ENCODE measurements at places on chromosomes 1 and 21. TPM values are rescaled to one million over a fixed set of nuclear protein-coding genes. Genes with fewer than 3 reads are reported as not detected.

DNA sequence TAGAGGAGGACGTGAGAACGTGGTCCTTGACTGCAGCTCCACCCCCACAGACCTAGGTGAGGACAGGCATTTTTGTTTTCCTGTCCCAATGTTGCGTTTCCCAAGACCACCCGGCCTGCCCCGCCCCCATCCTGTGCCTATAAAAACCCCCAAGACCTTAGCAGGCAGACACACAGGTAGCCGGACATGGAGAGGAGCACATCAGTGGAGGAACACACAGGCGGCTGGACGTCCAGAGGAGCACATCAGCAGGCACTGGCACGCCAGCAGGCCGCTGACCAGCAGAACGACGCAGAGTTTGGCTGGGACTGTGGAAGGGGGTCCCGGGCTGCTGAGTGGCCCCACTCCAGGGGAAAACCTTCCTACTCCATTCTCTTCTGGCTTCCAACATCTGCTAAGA, 12.7 kb upstream of the HMGCL start:
- H3K27ac ChIP-seq: peak overlapping the region; percentile 6
- DNase-seq: peak; percentile 39
- H3K4me1 ChIP-seq: peaks cover 9% of the 10 kb centered on the region

GRCh38 chr1:93552741-93553455, 105.0 kb downstream of the FNBP1L start:
- H3K27me3 ChIP-seq: peaks cover 24% of the 10 kb centered on the region
- H3K36me3 ChIP-seq: no peaks in the 10 kb centered on the region
- H3K4me3 ChIP-seq: no peak overlapping the region
- H3K4me1 ChIP-seq: peaks cover 6% of the 10 kb centered on the region
- no peak for DNase-seq
- no peak overlapping the region for H3K27ac ChIP-seq

DNA sequence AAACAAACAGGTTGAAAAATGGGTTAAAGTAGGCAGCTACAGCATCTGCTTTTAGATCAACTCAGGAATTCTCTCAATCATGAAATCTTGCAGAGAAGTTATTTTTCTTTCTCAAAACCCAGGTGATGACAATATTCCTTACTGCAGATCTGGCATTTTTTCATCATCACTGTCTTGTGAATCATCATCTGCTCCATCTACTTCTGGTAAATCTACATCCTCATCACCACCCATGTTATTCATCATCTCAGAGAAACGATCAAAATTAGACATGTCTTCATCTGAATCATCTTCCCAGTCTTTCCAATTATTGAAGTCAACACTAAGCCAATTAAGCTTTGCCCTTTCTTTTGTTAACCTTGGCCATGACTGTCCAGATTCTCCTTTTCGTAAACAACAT, 21.8 kb downstream of the GBP2 start:
- DNase-seq: no peak
- H3K4me1 ChIP-seq: peaks cover 1% of the 10 kb centered on the region

DNA sequence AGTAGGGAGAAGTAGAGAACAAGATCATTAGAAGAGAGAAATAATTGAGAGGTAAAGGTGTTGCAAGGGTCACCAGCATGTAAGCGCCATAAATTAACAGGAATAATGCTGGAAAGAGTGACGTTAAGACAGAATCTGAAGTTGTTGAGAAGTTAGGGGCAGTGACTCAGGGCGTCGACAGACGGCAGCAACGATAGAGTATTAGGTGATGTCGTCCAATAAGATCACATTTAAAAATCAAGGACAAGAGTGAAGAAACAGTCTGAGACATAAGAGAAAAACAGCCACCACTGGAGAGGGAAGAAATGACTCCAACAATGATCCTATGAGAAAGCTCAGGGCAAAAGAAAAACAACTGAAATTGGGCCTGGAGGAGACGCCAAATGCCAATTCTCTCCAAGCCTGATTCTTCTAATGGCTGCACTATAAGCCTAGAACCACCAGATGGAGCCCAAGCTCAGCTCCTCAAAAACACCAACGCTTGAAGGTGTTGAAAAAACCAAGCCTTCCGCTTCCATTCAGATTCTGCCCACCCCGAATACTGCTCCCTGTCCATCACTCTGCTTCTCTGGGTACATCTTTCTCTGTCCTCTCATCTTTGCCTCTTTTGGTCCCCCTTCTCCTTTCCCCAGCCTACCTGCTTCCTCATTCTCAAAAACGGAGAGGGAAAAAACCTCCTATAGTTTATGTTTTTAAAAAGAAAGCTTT, 70.0 kb downstream of the LUZP1 start:
- no peak overlapping the region for H3K27ac ChIP-seq
- H3K36me3 ChIP-seq: peaks cover 4% of the 10 kb centered on the region
- peaks cover 34% of the 10 kb centered on the region for H3K4me1 ChIP-seq
- H3K27me3 ChIP-seq: no peaks in the 10 kb centered on the region
- H3K4me3 ChIP-seq: peak overlapping the region; percentile 11
- DNase-seq: no peak

DNA sequence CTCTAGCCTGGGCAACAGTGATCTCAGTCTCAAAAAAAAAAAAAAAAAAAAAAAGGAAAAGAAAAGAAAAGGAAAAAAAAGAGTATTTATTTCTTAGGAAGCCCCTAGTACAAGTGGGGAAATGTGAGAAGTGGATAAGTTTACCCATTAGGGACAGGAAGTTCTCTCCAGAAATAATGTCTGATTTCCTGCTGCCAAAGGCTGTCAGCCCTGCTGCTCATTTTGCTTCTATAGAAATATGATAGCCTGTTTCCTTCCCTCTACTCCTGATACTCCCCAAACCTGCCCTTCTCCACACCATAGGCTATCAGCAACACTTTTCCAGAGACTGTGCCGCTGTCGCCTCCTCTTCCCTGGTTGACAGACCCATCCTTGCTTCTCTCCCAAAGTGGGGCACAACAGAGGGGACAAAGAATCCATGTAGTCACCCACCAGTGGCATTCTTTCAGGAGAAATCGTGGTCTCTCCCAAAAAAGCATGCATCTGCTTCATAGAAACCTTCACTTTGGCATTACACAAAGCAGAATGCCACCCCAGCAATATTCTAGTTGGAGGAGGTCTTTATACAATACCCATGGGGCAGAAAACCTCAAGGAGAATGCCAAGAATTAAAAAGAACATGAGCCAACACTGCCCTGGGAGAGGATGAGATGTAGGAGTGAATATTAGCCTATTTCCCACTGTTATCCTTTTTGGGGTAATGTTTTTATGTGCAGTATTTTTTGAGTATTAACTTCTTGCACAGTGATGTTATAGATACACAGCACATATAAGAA, 166.3 kb upstream of the NR5A2 start:
- DNase-seq: no peak
- no peak overlapping the region for H3K4me3 ChIP-seq
- H3K27ac ChIP-seq: no peak overlapping the region
- H3K27me3 ChIP-seq: peaks cover 4% of the 10 kb centered on the region

GRCh38 chr1:202501281-202501680, 152.8 kb downstream of the PPP1R12B start:
- H3K4me3 ChIP-seq: no peak overlapping the region
- H3K27ac ChIP-seq: no peak overlapping the region
- no peaks in the 10 kb centered on the region for H3K4me1 ChIP-seq
- DNase-seq: no peak
- H3K27me3 ChIP-seq: no peaks in the 10 kb centered on the region

WNT9A gene
- 0.09 TPM for total RNA-seq

HEYL gene
- not detected for total RNA-seq

SLFNL1 gene
- total RNA-seq: 0.60 TPM

IFNGR2 gene
- 18.8 TPM for total RNA-seq

TSACC gene
- total RNA-seq: not detected
